ENCODE measurements at places on chromosomes 6 and 20. TPM values are rescaled to one million over a fixed set of nuclear protein-coding genes. Genes with fewer than 3 reads are reported as not detected.

Gene ZC2HC1B
- total RNA-seq, result not detected

Gene CHD6
- total RNA-seq, result 32.5 TPM

Gene MYLIP
- 21.9 TPM for total RNA-seq

Gene CLPSL2
- total RNA-seq, result not detected

Gene VPS52
- total RNA-seq, result 38.9 TPM

Gene SLCO4A1
- total RNA-seq, result 3.0 TPM

Gene VSTM2L
- 0.32 TPM for total RNA-seq

Gene RIPOR2
- 5.2 TPM for total RNA-seq

Gene SALL4
- 0.97 TPM for total RNA-seq

Gene LINC00237
- not detected for total RNA-seq

Gene ELOVL2
- 1.6 TPM for total RNA-seq

DNA sequence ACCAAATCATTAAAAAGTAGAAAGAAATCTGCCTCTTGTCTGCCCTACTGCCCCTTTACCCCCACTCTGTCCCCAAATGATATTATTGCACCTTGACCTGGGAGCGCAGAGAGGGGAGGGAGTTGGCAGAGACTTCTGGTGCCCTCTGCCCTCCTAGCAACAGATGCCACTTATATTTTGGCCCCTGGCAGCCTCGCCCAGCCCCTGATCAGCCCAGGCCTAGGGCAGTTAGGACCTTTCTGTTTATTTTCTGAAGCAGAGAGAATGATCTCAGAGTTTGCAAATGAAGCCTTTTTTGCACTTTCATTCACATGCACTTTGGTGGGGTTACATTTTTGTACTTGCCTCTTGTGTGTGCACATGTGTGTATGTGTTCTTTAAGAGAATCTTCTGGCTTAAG is 8.4 kb upstream of the SGK2 start:
- DNase-seq, result no peak

GRCh38 chr6:118523216-118523615 is 24.9 kb upstream of the PLN start:
- no peak for DNase-seq

DNA sequence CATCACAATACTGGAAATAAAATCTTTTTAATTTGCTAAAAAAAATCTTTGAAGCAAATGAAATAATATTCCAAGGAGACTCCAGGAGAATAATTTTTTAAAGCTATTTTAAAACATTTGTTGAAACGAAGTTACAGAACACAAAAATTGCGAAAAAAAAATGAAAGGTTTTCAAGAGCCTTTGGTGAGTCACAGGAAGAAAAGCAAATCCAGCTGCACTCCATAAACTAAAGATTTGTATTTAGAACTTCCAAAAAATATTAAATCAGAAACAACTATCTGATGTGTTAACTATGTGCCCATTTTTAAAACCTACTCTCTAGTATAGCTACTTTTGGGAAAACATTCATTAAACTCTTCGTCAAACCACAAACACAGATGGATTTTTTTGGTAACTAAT is 23.6 kb downstream of the PDSS2 start:
- peak; percentile 28 for DNase-seq

DNA sequence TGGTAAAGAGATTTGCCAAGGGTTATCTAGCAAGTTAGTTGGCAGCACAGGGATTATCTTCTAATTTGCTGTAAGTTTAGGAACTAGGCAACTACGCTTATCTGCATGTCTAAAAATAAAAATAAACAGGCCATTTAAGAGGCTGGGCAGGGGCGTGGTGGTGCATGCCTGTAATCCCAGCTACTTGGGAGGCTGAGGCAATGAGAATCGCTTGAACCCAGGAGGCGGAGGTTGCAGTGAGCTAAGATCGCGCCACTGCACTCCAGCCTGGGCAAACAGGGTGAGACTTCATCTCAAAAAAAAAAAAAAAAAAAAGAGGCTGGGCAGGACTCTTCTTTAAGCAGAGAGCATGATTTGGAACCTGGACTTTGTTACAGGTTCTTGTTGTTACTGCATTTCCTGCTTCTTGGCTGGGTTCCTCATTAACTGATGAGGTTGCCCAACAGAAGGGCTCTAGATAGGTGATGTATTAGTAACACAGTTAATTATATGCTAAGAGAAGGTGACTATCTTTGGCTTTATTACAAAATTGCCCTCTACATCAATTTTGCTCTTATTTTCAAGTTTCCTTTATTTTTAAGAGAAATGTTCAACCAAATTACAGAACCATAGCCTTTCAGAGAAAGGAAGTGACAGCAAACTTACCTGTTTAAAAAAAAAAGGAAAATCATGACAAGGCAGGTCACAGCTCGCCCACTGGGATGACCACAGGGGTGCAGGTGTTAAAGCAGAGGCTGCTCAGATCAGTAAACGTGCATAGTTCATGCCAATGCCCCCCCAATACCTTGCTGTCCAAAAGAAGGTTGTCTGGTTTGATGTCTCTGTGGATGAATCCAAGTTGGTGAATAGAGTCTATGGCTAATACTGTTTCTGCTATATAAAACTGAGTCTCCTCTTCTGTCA is 32.5 kb downstream of the STK38 start:
- DNase-seq, result no peak

GRCh38 chr6:42969934-42970333 is 9.0 kb downstream of the PEX6 start:
- no peak for DNase-seq

- DNase-seq, result no peak
Measured at GRCh38 chr6:24867104-24867703, 68.5 kb upstream of the ARMH2 start.

GRCh38 chr20:37630993-37631392 is 62.8 kb upstream of the CTNNBL1 start:
- no peak for DNase-seq

GRCh38 chr6:168626046-168626602 is 185.1 kb downstream of the SMOC2 start:
- no peak for DNase-seq

DNA sequence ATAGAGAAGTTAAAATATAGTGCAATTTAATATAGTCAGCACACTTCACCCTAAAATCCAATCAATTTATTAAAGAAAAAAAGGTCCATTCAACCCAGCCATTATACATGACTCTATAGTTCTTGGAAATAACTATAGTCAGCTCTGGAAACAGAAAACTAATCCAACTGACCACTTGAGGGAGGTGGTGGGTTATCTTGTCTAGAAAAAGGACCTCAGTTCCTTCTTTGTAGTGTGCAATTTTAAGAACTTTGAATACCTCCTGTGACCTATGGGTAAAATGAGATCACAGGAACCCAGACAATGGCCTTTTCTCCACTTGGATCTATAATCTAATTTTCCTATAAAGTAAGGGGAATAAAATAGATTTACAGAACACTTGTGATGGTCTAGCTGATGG is 163.6 kb upstream of the CENPW start:
- DNase-seq, result peak; percentile 37

- DNase-seq, result peak; percentile 8
Measured at GRCh38 chr6:3696525-3697088, 54.9 kb downstream of the PXDC1 start.

DNA sequence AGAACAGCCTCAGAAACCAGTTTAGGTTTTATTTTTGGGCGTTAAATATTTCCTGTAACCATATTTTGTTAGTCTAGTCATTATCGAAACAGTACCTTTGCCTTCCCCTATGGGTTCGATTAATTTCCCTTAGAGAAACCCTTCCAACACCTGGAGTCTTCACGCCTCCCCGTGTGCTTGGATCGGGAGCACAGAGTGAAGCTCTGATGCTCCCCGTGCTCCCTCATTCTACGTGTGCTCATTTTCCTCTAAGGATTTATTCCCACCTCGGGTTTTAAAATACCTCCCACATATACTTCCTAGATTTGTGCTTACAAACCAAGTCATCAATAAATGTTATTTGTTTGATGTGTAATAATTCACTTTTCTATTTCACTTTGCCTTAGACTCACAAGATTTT is 142.4 kb downstream of the TTLL2 start:
- DNase-seq, result no peak

GRCh38 chr6:5521322-5521721 is 260.0 kb downstream of the FARS2 start:
- DNase-seq, result no peak

DNA sequence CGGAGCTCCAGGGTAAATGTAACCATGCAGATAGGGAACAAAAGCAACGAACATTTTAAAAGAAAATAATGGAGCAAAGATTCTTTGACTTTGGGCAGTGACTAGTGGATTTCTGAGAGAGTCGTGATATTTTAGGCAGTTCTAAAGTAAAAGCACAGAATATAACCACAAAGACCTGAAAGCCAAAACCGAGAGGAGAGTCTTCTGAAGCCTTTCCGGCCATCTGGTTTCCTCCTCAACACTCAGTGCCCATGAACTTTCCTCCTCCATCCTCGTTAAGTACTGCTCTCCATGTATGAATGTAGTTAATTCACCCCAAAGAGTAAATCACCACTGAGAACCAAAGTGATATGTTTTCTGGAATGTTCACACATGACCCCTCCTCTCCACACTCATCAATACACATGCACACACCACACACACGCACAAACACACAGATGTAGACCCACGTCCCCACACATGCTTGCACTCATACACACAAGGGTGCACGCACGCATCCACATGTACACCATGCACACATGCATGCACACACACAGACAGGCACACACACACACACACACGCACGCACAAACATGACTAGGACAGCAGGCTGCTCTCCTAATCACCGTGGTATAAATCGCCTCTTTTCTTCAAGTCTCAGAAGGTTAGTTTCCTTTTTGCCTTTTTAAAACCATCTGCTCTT is 109.5 kb downstream of the MYLK4 start:
- DNase-seq, result no peak

DNA sequence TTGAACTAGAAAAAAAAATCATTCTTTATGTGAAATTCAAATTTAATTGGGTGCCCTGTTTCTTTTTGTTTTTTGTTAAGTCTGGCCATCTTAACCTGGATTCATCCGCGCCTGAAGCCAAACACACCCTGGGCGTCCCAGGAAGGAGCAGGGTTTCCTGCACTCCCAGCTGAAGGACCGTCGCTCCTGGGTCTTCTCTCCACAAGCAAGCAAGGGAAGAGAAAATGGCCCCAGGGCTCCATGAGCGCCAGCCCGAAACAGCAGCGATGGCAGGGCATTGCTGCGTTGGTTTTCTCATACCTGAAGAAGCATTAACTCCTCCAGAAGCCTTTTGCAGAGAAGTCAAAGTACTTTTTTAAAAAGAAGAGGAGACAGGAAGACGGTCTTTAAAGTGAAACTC is 105.4 kb upstream of the AFDN start:
- no peak for DNase-seq

GRCh38 chr6:34062815-34063214 is 83.1 kb downstream of the GRM4 start:
- DNase-seq, result no peak

DNA sequence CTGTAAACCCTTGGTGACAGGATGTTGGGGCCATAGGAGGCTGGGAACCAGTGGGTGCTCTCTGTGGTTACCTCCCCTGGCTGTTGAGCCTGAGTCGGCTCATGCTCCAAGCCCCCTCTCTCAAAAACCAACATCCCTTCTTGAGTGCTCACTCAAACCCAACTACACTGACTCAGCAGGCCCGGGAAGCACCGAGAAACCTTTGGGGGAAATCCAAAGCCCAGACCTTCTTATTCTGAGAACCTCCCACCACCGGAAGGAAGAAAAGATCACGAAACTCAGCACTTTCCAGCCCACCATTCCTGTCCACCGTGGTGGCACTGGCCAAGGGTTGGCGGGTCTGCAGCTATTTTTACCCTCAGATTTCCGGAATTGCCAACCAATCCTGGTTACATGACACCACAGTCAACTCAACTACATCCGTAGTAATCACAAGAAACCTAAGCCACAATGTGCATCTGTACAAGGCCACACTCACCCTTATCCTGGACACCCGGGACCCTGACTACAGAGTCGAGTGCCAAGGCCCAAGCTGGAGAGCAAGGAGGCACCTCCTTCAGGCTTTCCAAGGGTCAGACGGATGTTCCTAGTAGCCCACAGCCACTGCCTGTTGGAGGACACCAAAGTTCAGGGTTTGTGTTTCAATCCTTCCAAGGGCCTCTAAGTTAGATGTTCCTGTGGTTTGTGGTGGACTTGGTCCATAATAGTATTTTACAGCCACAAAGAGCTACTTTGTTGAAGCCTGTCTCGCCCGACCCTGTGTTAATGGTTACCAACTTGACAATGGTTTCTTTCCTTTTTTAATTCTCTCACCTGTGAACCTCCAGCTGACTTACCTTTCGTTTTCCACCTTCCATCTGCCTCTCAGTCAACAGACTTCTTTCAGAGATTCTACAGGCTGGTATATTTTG is 317.0 kb downstream of the CDC5L start:
- DNase-seq, result no peak

DNA sequence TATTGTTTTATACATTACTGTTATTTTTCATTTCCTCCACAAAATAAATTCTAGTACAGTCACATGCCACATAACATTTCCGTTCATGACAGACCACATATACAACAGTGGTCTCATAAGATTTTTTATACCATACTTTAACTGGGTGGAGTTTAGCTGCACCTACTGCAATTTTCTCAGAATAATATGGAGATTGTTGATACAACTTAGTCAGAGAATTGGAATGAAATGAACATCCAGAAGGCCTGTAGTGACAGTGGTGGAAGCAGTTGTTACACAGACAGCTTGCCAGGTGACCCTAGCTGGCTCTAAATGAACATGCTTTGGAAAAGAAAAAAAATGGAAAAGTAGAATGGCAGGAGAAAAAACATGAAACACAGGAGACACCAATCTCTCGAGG is 183.2 kb upstream of the TCF21 start:
- no peak for DNase-seq

DNA sequence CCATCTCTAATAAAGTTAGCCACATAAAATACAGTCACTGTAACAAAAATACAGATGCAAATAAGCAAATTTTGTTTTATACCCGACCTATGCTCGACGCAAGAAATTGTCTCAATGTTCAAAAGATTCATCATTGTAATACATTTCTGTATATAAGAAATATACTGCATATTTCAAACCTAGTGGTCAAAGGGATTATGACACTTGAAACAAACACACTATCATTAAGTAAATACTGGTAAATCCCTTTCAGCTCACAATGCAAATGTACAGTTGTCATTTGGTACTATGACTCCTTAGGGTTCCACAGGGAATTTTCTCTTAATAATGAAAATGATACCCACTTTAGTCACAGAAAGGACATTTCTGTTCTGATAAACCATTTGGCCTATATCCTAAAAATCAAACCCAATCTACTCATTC is 2.2 kb downstream of the HIVEP2 start:
- DNase-seq, result peak; percentile 50

GRCh38 chr20:59434960-59435359 is 134.5 kb downstream of the EDN3 start:
- no peak for DNase-seq

Data from fibroblast of villous mesenchyme (primary cell).